ENCODE measurements at places on chromosomes 5 and 9.

DNA sequence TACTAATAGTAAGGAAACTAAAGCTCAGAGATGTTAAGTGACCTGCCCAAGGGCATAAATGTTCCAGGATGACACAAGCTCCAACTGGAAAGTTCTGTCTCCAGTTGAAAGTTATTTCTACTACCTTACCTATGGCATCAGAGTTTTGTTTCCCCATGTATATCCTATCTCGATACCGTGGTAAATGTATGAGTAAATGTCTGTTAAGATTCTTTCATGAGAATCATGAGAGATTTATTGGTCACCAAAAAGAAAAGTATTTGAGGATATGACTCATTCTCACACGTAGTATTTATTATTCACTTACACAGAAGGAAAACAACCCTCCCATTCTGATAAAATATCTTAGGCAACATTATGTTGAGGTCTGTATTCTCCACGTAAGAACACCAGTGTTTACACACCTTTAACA is 11.1 kb upstream of the SHOC1 start:
- no peak for DNase-seq

GRCh38 chr9:121105531-121105930 is 30.8 kb downstream of the CNTRL start:
- no peak for DNase-seq

DNA sequence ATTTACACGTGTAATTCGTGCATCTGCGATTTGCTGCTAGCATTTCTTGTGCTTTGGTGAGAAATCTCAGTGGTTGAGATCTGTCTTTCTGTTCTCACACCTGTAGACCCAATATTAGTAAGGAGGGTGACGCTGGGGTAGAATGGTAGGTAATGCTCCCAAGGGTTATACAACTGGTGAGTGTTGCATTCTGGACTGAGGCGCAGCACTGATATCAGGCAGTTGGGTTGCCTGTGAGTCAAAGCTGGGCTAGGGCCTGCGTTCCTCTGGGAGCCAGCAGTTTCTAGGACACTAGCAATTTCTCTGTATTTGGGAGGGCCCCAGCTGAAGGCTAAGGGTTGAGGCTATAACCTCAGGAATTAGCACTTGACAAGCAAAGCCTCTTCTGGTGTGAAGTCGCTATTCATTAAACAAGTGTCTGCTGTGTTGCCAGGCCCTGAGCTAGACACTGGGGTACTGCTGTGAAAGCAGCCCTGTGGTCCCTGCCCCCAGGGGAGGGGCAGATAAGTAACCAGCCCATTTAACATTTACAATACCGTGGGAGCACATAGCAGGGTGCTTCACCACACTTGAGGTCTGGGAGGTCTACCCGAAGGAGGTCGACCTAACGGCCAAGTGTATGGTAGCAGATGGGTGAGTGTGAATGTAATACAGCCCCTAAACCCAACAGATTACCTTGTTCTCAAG is 28.7 kb downstream of the LARP1 start:
- DNase-seq, result no peak

GRCh38 chr9:91285729-91286353 is 75.9 kb downstream of the AUH start:
- DNase-seq, result no peak

- no peak for DNase-seq
Measured at GRCh38 chr9:70220216-70220615, 38.6 kb upstream of the SMC5 start.

DNA sequence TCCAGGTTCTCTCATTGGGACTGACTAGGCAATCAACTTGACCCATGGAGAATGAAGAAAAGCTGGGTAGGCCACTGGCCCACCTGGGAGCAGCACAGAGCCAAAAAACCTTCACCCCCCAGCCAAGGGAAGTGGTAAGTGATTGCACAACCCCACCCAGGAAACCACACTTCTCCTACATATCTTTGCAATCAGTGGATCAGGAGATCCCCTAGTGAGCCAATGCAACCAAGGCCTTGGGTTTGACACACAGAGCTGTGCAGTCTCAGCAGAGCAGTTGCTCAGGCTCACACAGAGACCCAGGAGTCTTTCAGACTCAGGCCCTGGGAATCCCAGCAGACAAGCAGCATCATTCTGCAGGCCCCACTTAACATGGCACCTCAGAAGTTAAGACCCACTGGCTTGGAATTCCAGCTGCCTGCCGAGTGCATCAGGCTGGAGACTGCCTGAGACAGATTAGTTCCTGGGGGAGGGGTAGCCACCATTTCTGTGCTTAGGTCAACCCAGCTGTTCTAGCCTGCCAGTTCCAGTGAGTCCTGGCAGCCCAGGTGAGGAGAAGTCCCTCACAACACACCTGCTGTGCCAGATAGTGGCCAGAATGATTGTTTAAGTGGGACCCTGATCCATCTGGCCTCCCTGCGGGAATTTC is 136.4 kb downstream of the SAXO1 start:
- DNase-seq, result no peak

- no peak for DNase-seq
Measured at GRCh38 chr9:120438111-120438510, 141.9 kb downstream of the CDK5RAP2 start.

DNA sequence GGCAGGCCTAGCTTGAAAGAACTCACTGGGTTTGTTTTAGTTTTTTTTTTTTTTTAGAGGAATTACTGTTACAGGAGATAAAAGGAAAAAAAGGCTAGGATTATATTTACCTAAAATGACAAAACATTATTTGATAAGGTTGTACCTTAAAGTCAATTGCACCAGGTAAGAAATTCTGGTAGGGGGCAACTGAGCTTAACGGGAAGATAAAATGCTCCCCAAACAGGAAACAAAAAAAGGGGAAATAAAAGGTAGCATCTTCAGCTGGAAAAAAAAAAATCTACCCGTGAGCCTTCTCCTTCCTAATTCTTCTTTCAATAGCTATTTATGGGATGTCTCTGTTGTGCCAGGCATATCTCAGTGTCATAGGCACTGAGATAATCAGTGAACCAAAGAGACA is 164.5 kb downstream of the PIK3R1 start:
- no peak for DNase-seq

All from iPS DF 19.7 (cell line).